ENCODE measurements at places on chromosomes 1 and 21.

DNA sequence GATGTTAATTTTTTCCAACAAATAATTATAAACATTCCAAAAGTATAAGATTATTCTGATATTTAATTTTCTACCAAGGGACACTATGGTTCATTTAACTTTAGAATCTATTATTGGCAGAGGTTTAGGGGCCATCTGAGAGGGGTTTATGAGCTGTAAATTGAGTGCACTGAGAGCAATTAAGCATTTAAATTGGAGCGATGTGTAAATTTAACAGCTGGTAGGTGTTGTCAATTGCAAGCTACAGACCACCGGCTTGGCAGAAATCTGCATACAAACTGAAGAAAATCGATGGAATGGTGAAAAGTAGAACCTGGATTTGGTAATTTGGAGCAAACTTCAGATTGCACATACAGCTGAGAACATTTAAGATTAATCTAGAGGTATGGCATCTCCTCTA lies 55.8 kb upstream of the MTF2 start:
- DNase-seq = no peak

DNA sequence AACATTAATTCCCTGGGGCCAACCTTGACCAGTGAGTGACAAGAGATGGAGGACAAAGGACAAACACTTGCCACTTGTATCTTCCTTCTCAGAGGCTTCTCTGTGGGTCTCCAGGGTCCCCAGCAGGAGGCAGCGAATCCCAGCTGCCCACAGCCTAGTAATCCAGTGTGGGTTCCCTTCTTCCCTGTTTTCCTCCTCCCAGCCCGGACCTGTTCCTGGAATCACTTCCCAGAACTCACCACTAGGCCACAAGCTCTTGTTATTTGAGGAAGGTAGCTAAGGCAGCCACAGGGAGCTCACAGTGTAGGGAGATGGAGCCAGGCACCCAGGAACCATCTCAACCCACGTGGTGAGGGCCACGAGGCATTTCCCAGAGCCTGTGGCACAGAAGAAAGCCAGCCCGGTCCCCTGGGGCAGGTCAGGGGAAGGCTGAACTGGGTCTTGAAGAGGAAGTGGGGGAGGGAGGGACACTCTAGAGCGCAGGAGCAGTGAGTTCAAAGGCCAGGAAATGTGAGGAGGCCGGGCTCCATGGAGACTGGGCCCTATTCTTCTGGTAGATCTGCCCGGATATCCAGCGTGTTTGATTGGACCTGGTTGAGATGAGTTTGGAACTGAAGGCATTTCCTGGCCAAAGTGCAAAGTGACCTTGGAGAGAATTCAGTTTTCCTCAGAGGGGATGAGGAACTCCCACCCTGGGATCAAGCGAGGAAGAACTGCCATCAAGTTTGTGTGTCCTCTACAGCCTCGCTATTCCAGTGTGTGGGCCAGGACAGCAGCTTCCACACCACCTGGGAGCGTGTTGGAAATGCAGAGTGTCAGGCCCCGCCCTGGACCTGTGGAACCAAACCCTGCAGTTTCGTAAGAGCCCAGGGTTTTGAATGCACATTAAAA lies 20.3 kb upstream of the C2CD2 start:
- no peak for DNase-seq

- no peak for DNase-seq
Measured at GRCh38 chr1:38651669-38652068, 207.9 kb downstream of the RRAGC start.

DNA sequence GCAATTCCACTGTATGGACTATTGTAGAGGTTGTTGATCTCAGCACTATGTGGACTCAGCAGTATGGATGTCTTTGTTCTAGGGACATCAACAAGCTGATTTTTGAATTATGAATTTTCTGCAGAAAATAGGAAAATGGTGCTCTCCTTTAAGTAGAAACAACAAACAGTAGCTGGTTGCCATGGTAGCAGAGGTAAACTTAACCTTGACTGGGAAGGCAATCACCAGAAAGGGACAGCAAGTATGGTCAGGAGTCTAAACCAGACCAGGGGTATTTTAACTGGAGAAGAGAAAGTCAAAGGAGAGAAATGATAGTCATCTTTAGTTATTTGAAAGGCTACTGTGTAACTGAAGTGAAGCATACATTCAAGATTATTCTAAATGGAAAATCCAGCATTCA lies 22.3 kb downstream of the WLS start:
- DNase-seq = no peak

DNA sequence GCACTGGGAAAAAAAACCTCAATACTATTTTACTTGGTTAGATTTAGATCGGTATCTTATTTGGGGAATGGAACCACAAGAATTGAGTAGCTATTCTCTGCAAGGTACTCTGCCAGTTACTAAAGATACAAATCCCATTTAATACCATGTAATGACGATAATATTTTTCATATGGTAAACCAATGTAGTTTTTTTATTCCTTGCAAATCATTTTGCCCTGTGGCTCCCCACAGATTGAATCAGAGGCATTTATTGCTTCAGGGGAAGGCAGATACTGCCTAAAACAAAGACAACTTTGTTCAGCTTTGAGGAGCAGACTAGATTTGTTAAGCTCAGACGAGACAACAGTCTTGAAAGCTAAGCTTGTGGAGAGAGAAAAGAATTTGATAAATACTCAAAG lies 226.7 kb upstream of the RUNX1 start:
- no peak for DNase-seq

DNA sequence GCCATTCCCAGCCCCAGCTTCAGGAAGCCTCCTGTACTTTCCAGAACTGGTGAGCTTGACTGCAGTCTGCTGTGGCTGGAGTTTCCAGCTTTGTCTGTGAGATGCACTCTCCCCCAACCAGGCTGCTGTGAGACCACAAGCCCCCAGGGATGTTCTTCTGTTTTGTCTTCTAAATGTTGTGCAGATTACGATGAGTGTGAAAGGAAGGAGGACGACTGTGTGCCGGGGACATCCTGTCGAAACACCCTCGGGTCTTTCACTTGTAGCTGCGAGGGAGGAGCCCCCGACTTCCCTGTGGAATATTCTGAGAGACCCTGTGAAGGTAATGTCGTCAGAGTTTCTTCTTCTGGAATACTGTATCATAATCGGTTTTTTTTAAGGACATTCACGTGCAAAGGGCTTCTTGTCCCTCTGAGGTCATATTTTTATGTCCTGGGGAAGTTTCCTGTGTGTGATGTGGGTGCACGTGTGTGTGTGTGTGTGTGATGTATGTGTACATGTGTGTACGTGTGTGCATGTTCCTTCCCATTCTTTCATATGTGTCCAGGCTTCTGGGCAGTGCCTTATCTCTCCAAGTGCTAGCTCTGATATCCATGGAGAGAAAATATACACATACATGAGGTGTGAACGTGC lies 49.9 kb downstream of the UMODL1 start:
- DNase-seq = no peak

GRCh38 chr1:86380257-86380861 lies 15.8 kb downstream of the ODF2L start:
- no peak for DNase-seq

DNA sequence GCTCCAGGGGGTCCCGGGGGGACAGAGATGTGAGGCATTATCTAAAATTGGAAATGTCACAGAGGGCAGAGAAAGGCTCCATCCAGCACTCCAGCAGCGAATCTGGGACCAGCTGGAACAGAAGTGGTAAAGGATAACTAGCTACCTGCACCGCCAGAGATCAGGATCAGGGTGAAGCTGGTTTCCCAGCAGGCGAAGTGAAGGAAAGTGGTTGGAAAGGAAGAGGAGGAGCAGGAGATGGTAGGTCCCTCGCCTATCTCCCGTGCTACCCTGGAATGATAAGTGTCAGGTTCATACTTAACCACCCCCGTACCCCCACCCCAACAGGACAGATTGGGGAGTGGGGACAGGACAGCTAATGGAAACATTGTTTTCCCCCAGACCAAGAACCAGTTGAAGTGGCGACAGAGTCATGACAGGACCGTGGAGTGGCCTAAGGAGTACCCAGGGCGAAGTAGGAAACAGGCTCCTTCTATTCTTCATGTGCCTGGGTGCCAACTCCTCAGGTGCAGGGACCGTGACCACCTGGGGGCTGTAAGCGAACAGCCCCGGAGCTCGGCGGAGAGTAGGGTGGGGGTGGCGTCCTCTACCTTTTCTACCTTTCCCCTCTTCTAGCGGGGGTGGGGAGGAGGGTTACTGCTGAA lies 717 bp downstream of the B4GALT3 start:
- no peak for DNase-seq

DNA sequence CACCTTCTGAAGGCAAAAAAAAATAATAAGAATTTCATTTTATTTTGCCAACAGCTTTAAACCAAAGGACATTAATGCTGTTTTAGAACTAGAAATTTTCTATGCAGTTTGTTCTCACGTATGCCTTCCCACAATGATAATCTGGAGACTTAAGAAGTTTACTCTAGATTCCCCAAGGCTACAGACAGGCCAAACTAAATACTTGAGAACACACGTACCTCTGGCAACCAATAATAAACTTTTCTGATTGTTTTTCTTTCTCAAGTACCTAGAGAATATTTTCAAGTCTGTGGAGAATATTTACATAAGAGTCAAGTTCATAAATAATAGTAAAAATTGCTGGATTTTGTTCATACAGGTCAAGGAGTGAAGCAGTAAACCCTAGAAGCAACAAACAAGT lies 15.9 kb downstream of the CLDN8 start:
- DNase-seq = no peak

- DNase-seq = no peak
Measured at GRCh38 chr1:64599242-64599641, 129.3 kb downstream of the CACHD1 start.

- no peak for DNase-seq
Measured at GRCh38 chr1:29202053-29202452, 20.4 kb upstream of the SRSF4 start.

- DNase-seq = no peak
Measured at GRCh38 chr1:58447886-58448285, 98.6 kb downstream of the OMA1 start.

- no peak for DNase-seq
Measured at GRCh38 chr1:116911188-116911553, 1.5 kb downstream of the PTGFRN start.

DNA sequence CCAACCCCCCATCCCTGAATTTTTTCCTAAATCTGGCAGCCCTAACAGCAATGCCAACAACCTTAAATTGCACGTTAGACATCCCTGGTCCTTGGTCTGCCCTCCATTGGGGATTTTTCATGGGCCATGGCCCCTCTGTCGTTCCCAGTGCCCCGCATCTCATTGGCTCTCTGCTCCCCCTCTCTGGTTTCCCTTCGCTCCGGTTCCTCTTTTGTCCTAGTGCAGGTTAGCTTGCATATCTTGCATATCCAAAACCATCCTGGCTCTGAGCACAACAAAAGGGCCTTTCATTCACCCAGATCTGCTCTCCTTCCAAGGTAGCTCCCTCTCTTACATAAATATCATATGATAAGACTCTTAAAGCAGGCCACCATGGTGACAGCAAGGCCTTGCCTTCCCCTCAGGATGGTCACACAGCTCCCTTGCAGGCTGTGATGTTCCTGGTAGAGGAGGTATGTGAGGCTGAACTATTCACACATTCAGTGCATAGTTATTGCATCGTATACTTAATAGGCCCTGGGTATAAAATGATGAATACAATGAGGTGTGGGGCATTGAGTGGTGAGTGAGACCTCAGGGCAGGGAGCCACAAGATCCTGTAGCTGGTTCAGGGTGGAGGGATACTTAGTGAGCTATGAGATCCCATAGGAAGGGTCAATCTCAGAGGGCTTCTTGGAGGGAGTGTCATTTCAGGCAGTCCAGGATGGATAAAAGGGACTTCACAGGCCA lies 45.2 kb downstream of the TENT5C start:
- no peak for DNase-seq

DNA sequence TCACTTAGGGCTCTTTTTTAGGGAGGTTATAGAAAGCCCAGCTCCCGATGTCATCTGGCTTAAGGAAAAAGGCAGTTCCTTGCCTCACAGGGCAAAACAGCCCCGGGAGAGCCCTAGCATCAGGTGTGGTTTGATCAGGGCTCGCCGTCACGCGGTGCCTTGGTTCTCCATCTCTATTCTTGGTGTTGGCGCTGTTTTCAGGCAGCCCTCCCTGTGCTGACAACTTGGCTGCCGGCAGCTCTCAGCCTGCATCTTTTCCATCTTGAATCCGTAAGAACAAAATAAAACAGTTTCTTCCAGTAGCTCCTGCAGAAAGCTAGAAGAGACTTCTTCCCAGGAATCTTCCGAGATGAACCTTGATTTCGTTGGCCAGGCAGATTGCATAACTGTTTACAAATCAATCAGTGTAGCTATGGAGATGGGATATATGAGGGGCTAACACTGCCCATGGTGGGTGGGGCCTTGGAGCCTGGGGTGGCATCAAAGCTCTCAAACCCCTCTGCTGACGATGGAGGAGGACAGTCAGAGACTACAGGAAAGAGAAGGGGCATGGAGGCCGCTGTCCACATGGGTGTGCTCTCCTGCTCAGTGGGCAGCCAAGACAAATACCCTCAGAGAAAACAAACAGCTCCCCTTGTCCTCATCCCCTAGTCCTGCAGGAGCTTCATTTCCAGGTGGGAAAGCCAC lies 370.7 kb upstream of the C1orf174 start:
- DNase-seq = no peak

DNA sequence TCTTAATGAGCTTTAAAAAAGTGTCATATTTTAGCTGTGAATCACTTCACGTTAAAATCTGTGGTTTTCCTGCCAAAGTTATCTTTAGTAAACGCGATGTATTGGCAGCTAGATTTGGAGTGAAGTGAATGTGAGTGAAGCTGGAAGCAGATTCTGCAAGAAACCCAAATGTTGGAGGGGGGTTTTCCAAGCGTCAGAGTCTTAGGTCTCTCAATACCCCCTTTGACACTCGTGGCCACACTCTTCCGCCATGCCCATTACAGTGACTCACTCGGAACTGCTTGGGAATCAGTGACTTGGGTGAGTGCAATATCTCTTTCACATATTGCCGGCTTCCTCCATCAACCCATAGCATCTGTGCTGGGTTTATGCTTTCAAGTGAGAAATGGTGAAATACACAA lies 17.5 kb downstream of the B3GALT5 start:
- DNase-seq = no peak

- no peak for DNase-seq
Measured at GRCh38 chr1:229344139-229344538, 1.3 kb upstream of the CCSAP start.

All from stimulated activated CD8-positive, alpha-beta memory T cell treated with anti-CD3 and anti-CD28 coated beads, Interleukin-2, amount 100 ng/mL, for 1 hour (primary cell).